Mesenteric fat pad (tissue), 1 donor: ENCODE measurements at places on chromosomes 6 and 20. TPM values are rescaled to one million over a fixed set of nuclear protein-coding genes. Genes with fewer than 3 reads are reported as not detected.

GRCh38 chr6:165580136-165580535 is 82.9 kb downstream of the PDE10A start:
- no peak for DNase-seq

Gene ACOT8
- 14.9 TPM for total RNA-seq

Gene CST11
- 0.96 TPM for total RNA-seq

- DNase-seq, result no peak
Observed at GRCh38 chr20:22619272-22619671, 34.9 kb upstream of the FOXA2 start.

GRCh38 chr6:17032988-17033634 is 68.7 kb upstream of the STMND1 start:
- DNase-seq, result no peak
